ENCODE measurements at places on chromosomes 11 and 22.

DNA sequence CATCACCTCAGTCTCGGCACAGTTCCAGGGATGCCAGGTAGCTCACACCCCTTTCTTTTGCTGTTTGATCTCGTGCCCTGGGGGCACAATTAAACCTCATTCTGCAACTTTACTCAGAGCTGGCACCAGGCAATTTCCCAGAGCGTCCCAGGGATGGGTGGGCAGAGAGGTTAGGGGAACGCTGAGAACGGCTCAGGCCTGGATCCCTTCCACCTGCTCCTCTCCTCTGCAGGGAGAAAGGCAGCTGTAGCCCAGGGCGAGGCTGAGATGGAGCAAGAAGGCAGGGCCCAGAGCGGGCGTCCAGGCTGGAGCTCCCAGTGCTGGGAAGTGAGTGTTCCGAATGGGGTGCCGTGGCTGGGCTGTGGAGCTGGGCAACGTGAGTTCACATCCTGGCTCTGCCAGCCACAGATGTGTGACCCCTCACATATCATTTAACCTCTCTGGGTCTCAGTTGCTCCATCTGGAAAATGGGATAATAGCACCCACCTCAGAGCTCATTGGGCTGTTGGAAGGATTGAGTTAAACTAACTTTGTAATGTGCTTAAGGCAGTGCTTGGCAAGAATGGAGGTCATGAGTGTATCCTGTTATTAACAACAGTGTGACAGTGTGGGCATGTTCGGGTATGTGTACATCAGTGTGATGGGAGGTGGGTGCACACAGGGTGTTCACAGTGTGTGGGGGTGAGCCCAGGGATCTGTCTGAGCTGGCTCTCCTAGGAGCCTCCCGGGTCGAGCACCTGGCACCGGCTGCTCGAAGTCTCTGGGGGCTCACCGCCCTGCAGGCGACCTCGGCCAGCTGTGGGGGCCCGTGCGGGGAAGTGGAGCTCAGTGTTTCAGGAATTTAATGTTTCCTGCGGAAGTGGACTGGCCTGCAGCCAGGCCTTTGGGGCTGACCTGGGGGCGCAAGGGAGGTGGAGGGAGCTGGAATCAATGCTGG, 15.5 kb downstream of the OTUB1 start:
- DNase-seq, result no peak

DNA sequence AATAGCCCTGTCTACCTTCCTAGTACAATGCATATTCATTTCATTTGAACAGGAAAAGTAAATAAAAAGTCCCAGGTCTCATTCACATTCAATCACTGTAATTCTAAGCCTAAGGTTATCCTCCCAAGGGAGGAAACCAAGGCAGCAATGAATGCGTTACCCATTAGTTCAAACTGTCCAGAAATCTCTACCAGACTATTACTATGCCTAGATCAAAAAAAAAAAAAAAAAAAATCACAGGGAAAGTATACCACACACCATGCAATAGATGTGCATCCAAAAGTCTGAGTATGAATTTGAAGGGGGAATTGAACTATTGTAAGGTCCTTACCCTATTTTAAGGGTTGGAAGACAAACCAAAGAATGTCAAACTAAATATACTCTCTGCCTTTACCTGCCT, 598.0 kb upstream of the API5 start:
- DNase-seq, result no peak

GRCh38 chr11:107707215-107707671, 4.6 kb downstream of the SLN start:
- no peak for DNase-seq

DNA sequence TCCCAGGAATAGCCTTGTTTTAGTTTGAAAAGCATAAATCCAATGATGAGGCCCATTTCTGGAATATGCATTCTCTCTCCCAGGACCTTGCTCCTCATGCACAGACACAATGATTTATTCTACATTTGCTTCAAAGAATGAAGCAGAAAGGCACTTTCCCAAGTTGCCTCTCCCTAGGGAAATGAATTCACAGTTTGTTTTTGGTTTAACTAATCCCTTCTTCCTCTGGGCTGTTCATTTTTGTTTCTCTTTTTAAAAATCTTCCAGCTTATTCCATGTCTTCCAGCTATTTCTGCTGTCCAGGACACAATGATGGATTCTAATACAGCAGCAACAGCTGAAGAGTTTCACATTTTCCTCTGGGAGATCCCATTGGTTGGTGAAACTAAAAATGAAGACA, 1529.2 kb upstream of the TENM4 start:
- no peak for DNase-seq

GRCh38 chr22:37931893-37932389, 21.5 kb downstream of the C22orf23 start:
- no peak for DNase-seq

GRCh38 chr22:28597665-28598064, 82.0 kb downstream of the TTC28 start:
- no peak for DNase-seq

DNA sequence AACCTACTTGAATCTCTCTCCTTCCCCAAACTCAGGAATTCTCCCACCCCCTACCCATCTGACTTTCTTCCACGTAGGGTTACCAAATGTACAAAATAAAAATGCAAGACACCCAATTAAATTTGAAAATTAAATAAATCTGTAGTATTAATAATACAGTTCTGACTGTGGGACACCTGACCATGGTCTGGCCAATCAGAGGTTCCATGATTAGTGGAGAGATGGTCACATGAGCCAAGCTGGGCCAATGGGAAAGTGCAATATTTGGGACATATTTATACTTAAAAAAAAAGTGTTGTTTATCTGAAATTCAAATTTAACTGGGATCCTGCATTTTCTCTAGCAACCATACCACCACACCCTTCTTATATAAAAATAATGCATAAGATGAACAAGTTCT, 29.8 kb upstream of the ASPHD2 start:
- DNase-seq, result no peak

DNA sequence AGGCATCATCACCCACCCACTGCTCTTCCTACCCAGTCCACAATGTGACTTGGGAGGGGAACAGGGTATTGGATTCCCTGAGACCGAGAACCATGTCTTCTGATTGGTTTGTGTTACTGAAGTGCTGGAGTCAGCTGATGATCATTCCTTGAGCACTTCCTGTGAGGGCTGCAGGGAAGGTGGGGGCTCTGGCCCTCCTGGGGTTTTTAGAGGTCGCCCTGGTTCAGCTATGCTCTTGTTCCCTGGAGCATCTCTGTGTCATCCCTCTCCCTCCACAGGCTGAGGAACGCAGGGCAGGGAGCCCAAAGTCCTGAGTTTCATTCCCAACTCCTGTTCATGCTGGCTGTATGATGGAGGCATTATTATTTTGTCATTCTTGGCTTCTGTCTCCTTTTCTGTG, 6.7 kb downstream of the ZC3H7B start:
- DNase-seq, result no peak

DNA sequence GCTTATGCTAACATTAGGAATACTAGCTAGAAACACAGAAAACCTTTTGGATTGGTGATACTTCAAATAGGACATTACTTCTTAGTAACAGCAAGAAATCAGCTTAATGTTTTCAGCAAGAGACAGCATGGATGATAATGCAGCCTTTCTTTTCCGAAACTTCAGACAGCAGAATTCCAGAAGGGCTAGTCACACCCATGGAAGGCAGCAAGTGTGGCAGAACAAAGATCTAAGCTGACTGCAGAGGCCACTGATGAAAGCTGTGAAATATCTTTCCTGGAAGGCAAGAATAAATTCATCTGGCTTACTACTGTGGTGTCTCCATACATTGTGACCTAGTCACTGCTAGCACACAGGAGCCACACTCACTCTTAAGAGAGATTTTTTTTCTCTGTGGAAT, 100.3 kb downstream of the CCDC83 start:
- no peak for DNase-seq

GRCh38 chr11:69299023-69299461, 5.1 kb downstream of the MYEOV start:
- no peak for DNase-seq

GRCh38 chr11:131518305-131518838, 148.0 kb downstream of the NTM start:
- no peak for DNase-seq

GRCh38 chr22:30829901-30830550, 135.4 kb downstream of the OSBP2 start:
- DNase-seq, result no peak

DNA sequence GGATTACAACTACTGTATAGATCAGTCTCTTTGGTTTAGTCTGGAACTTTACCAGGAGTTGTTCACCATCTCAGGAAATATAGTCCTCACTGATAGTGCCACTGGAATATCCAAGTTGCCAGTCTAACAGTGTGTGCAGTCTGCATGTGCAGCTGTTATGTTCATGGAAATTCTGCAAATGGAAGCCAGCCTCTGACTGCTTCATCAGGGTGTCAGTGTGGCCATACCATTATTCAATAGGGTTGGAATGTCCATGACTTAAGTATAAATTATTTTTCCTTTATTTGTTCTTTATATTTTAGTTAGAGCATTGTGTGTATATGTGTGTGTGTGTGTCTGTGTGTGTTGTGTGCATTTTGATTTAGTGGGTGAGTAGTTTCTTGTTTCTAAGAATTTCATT, 51.8 kb downstream of the C11orf96 start:
- no peak for DNase-seq

DNA sequence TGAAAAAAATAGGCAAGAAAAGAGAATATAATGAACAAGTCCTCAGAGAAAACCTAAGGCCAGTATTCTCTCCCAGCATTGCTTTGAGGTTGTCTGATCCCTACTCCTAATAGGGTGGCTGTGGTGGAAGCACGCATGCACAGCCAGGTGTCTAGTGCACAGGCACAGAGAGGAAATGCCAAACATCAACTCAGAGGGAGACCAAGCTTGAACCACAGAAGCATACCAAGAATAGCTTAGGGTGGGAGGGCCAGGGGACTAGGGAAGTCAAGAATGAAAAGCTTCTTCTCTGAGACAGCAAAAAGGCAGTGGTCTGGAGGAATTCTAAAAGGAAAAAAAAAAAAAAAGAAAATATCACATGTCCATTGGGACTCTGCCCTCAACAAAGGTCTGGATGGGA, 244.1 kb upstream of the API5 start:
- DNase-seq, result no peak

DNA sequence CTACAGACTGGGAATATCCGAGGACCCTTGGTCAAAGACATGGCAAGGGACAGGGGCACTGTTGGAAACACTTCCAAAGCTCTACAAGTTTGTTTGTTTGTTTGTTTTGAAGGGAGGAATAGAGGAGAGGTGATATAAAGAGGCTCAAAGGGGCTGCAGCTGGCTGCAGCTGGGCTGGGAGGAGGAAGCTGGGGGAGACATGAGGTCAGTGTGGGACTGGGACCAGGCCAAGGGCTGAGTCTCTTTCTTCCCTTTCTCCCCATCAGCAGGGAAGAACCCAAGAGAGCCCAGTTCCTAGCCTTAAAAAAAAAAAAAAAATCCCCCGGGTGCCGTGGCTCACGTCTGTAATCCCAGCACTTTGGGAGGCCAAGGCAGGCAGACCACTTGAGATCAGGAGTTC, 5.0 kb downstream of the RHOG start:
- DNase-seq, result no peak

- DNase-seq, result peak; percentile 65
These were observed 112.8 kb downstream of the WNT7B start for GRCh38 chr22:45863981-45864751.

DNA sequence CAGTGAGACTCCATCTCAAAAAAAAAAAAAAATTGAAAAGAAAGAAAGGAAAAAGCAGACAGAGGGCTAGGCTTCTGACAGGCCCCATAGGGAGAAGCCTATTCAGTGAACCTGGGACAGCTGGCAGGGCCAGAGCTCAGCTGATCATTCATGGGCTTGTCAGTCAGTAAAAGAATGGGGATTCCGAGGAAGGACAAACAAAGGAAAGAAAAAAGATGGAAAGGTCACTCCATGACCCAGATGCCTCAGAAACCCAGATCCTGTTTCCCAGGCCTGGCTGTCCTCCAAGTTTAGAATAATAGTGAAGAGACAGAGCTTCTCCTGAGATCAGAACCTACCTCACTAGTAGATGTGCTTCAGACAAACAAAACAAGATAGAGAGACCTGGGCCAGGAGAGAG, 34.3 kb upstream of the ASPHD2 start:
- DNase-seq, result no peak

DNA sequence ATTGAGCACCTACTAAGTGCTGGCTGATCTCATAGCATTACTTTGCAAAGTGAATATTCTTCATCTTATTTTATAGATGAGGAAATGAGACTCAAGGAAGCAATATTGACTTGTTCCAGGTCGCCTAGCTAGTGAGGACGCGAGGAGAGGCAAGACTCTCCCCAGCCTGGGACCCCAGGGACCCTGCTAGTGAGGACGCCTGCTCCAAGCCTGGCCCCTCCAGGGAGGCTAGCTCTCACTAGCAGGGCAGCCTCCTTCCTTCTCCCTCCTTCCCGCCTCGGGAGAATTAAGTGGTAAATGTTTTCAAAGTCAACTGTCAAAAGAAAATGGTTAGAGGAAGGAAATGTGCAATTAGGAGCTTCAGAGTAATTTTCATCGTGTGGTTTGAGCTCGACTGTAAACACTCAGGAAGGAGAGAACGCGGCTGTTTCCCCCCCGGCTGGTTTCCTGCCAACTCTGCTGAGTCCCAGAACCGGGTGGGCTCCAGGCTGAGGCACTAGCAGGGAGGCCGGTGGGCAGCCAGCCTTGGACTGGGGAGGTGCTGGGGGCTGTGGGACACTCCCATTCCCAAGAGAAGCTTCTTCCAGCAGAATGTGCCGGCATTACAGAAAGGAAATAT, 17.9 kb downstream of the MYEOV start:
- DNase-seq, result no peak

DNA sequence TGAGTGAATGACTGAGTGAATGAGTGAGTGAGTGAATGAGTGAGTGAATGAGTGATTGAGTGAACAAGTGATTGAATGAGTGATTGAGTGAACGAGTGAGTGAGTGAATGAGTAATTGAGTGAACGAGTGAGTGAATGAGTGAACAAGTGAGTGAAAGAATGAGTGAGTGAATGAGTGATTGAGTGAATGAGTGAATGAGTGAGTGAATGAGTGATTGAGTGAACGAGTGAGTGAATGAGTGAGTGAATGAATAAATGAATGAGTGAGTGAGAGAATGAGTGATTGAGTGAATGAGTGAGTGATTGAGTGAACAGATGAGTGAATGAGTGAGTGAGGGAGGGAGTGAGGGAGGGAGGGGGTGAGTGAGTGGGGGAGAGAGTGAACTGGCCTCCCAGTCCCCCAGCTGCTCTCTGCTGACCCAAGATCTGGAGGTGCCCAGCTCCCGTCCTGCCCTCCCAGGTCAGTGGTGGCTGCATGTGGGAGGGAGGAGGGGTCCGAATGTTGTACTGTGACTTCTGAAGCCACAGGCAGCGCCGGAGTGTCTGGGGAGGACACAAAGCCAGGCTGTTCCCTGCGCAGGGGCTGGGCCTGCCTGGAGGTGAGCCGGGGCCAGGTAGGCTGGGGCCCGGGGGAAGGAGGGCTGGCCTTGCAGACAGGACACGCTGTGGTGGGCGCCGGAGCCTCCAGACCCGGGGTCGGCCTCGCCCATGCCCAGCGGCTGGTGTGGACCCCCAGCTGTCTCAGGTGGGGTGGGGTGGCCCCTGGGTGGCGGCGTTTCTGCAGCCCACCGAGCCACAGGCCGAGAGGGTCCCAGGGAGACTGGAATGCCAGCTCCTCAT, 17.8 kb upstream of the PIM3 start:
- no peak for DNase-seq

Measured in stimulated activated CD8-positive, alpha-beta memory T cell treated with anti-CD3 and anti-CD28 coated beads, Interleukin-15, amount 100 ng/mL, for 48 hours (primary cell).